RPMI8226 (cell line): ENCODE measurements at places on chromosomes 3 and 15.

GRCh38 chr3:22159004-22159695 lies 408.1 kb upstream of the ZNF385D start:
- DNase-seq = no peak

- DNase-seq = no peak
Measured at GRCh38 chr3:114929971-114930732, 216.9 kb downstream of the ZBTB20 start.

DNA sequence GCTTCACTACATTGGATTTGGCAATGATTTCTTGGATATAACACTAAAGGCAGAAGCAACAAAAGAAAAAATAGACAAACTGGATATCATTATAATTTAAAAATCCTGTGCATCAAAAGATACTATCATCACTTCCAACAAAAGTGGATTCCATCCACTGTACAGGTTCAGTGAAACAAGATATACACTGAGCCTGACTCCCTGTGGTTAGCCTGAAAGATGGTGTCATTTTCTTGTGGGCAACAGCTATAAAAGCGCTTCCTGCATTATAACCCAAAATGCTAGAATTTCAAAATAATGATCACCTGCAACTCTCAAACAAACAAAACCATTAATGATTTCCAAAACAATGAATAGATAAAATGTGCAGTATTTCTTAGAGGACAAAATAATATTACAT lies 39.6 kb upstream of the TBC1D23 start:
- no peak for DNase-seq

- no peak for DNase-seq
Measured at GRCh38 chr3:100100425-100100824, 13.9 kb downstream of the FILIP1L start.

- no peak for DNase-seq
Measured at GRCh38 chr3:123422457-123422856, 26.4 kb downstream of the ADCY5 start.

- no peak for DNase-seq
Measured at GRCh38 chr3:149621218-149622005, 36.4 kb downstream of the WWTR1 start.

DNA sequence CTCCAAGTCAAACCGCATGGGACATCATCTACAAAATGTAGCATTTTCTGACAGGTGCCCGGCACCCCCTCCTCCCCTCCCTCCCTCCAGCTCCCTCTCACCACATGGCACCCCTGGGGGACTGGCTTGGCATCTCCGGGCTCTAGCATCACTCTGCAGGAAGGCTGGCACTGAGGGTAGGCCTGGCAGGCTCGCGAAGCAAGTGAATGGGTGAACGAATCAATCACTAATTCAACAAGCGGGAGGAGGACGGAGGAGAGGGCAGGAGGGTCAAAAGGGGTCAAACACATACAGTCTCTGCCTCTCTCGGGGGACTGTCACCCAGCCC lies 155.7 kb downstream of the NUP210 start:
- DNase-seq = no peak

DNA sequence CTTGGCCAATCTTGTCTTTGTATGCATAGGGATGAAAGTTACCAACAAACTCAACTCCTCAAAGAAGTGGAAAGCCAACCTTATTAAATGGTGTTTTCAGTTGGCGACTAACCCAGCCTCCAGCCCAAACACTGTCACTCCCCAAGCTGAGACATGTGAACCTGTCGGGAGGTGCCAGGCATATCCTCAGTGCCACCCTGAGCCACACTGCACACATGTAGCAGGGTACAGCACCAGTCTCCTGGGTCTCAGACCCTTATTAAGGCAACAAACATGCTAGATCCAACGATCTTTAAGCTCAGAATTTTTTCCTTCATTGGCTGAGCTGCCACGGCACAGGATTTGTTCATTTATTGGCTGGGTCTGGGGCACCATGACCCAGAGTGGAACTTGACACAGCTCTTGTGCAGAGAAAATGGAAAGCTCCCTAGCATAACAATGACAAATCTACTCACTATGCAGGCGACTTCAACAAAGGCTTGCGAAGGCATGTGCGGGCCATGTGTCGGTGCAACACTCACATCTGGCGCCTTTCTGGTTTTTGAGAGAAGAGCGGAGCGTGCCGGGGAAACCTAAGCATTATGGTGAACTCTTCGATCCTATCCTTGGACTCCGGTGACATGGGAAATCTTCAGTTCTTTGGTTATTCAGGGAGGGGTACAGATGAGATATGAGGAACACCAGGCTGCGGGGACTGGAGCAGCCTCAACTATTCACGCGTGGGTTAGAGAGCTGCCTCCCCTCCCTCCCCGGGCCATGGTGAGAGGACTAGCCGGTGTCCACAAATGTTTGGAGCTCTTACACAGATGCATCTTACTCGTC lies 190.1 kb downstream of the FAM43A start:
- DNase-seq = no peak

- DNase-seq = peak; percentile 40
Measured at GRCh38 chr3:57556459-57557084, 498 bp downstream of the PDE12 start.

DNA sequence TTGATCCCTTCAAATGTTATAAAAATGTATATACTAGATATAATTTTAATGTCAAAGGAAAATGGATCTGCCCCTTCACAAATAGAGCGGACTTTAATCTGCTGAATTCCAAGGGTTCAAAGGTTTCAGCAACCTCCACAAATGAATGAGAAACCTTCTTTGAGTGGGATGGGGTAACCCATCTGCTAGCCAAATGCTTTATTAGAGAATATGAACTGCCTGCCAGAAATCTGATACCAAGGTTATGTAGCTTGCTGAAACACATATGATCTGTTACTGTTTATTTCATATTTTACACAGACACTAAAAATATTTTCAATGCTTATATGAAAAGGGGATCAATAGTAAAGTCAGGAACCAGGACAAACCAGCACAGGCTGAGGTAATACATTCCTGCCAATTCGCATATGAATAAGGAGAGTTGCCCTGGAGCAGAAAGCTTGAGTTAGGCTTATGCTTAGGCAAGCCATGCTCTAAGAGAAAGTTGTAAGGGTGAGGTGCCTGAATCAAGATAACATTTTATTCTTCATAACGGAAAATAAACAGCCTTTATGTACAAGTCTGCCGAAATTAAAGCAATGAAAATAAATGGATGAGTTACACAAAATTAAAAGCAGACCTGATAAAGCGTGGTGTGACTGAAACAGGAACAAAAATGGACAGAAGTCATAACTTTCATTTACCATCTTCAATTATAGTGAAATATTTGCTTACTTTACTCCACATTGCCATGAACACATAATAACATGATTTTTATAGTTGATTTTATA lies 26.5 kb downstream of the PLOD2 start:
- no peak for DNase-seq

DNA sequence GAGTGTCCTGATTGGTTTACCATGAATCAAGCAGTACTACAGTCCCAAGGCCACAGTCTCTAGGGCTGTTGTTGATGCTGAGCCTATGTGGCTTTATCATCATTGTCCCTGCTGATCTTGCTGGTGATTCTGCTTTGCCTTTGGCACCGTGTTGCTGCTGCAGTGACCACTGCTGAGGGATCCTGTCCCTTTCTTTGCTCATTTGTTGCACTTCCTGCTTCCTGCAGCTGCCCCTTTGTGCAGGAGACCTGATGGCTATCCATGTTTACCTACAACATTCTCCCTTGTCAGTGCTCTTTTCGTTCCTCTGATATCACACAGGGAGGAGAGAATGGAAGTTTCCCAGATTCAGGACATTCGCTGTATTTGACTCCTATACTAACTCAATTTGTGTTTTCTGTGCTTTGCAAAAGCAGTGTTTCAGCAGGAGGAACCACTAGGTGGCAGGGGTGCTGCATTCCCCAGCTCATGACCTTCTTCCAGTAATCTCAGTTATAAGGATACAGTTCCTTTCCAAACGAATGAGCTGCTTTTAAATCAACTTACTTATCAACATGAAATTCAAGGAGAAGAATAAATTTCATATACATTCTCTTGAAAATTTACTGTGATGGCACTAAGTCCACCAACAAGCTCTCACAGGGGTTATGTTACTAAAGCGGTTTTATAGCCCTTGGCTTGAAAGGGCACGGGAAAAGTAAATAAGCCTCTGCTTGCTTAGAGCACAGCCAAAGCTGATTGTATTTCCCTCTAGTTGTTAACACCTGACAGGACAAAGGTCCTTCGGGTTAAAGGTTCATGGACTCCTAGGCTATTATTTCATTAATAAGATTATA lies 9.7 kb upstream of the THUMPD3 start:
- DNase-seq = peak; percentile 35

- no peak for DNase-seq
Measured at GRCh38 chr3:61580982-61581643, 19.7 kb downstream of the PTPRG start.

DNA sequence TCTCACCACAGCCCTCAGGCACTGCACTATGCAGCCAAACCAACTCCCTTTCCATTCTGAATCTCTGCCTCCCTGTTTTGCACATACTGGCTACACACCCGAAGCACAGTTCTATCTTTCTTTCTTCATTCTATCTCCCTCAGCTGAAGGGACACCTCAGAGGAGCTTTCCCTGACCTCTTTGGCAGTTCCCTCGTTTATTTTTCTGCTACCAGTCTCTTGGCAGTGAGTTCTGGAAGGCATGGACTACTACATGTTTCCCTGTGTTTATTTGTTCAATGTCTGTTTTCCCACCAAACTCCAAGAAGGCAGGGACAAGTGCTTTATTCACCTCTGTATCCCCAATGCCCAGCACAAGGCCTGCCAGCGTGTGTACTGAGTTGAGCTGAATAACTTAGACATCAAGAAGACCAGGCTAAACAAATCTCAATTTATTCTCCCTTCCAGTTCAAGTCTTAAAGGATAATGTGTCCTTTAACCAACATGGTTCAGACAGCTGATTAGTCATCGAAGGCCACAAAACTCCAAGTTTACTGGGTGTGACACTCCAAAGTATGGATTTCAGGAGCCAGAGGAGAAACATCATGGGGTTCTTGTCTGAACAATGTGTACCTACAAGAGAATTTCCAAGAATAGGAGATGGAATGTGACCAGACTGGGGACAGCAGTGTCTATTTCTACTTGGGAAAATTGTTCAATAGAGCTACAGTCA lies 260.1 kb upstream of the CTNNB1 start:
- no peak for DNase-seq

DNA sequence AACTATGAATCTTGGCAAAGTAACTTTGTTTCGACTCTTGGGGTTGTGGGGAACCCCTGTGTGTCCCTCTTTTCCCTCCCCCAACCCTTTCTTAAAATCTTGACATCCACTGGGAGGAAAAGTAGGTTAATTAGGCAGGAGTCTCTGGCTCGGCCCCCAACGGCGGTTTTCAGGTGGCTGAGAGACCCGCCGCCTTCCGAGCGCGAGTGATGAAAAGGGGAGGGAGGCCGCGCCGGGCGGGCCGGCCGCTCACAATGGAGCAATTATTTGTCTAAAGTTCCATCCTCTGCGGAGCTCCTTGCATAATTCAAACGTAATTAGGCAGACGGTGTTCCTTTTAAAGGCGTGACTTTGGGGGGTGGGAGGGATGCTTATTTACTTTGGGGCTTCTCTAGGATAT lies 51.7 kb downstream of the ZIC4 start:
- DNase-seq = no peak

DNA sequence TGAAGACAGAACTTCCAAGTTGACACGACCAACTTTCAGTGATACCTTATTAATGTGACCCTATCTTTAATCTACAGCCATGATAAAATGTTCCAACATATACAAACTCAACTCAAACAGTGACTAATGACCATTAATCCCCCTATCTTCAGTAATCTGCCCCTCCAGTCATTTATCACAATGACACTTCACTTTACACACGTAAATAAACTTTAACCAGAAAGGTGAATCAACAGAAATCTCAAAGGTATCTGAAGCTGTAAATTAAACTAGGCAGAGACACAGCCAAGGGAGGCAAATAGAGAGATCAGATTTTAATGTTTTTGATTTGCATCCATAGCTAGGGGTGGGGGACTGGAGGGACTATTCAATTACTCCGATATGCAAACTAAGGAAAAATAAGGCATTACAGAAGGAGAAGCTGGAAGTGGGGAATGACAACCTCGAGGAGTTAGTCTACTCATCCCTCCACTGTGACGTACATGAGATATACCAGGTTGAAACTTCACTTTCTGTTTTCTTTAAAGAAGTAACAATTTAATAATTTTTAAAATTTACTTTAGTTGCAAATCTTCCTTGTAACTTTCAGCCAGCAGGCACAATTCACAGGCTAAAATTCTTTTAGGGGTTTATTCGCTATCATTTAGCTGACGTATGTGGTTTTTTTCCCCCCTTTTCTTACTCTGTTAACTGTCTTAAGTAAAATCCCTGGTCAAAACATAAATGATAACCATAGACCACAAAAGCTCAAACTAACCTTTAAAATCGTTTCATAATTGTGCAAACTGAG lies 751.0 kb downstream of the ROBO1 start:
- DNase-seq = no peak
